ENCODE measurements at places on chromosomes 4 and X. TPM values are rescaled to one million over a fixed set of nuclear protein-coding genes. Genes with fewer than 3 reads are reported as not detected.

GRCh38 chrX:100405424-100405823 is 4.6 kb downstream of the PCDH19 start:
- no peak for DNase-seq

DNA sequence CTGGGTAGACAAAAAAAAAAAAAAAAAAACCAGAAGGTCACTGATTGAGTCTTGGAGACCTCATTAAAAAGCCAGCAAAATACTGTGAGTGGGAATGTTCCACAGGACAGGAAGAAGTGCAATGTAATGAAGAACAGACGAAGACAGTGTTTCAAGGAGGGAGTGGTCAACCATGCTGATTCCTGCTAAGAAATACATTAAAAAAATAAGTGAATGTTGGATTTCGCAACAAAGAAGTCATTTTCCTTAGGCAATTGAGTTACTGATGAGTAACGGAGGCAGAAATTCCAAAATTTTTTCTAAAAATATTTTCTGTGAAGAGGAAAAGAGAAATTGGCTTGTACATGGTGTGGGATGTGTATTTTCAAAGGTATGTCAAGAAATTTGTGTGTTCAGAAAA is 94.3 kb upstream of the FAM47B start:
- DNase-seq: no peak

Gene PAGE4
- not detected for total RNA-seq

DNA sequence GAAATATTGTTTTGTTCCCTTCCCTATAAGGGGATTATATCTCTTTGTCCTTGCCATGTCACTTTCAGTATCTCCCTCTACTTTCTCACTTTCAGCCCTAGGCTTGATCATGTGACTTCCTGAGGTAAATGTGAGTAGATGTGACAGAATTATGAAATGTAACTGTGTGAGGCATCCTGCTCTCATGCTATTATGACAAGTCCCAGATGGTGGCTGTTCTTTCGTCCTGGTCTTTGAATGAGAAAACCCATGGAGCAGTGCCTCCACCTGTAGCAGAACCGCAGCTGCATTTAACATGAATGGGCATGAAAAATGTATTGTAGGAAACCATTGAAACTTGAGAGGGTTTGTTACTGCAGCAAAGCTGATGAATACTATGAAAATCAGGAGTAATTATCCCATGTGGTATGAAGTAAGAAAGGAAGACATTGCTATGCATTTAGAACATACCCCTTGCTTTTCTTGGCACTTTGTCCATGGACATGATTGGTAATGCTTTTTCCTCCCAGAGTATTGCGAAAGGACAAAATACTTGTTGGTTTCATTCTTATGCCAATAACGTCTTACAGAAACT is 202.2 kb upstream of the GPRIN3 start:
- DNase-seq: no peak

Gene GAGE12C
- not detected for total RNA-seq

DNA sequence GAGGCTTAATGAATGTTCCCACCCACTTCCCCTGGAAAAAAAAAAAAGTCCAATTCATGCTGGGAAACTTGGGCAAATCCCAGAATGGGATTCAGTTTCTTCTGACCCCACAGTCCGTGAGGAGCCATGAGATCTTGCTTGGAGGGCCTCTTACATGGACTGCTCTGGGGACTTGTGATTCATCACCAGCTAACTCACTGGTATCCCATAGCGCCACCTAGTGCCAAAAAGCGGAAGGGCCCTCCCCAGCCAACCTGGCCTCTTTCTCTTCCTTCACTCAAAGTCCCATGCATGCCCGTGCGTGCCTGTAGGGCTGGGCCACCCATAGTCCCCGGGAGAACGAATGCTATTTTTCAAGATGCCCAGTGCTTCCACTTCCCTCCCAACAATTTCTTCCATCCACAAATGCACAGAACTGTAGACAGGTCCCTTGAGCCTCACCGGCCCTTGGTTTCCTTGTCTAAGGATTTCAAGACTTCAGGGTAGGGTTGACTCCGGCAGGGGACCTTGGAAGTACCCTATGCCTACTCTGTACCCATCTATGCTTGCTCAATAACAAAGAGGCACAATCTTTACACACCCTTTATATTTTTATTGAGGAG is 5.1 kb downstream of the RTL5 start:
- DNase-seq: peak; percentile 95

DNA sequence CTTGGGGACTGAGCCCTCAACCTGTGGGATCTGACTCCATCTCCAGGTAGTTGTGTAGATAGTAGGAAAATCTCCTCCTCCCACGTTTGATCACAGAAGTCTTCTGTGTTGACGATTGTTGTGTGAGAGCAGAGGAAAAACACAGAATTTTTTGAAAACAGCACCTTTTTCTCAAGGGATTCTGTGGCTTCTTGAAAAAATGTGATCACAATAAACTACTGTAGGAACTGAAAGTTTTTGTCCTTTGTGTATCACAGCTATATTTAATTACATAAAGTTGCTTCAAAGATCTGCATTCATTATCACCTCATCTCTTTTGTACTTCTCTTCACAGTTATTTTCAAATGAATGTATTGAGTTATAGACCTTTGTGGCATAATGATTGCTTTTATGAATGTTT is 85.1 kb downstream of the AFF1 start:
- no peak for DNase-seq

Gene SSX4
- not detected for total RNA-seq

DNA sequence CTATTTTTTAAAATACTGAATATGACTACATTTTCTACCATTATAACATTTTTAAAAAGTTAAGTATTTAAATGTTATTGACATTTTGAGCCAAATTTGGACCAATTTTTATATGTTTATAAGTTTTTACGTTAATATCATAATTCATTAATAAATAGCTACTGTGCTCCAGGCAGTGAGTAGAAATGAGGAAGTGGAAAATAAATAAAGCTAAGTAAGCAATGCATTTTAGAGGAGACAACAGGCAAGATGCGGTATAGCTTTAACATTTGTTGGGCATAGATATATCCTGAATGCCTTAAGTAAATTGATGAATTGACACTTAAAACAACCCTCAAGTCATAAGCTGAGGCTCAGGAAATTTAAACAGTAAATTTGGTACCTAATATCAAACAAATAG is 474.8 kb downstream of the PCDH10 start:
- no peak for DNase-seq

DNA sequence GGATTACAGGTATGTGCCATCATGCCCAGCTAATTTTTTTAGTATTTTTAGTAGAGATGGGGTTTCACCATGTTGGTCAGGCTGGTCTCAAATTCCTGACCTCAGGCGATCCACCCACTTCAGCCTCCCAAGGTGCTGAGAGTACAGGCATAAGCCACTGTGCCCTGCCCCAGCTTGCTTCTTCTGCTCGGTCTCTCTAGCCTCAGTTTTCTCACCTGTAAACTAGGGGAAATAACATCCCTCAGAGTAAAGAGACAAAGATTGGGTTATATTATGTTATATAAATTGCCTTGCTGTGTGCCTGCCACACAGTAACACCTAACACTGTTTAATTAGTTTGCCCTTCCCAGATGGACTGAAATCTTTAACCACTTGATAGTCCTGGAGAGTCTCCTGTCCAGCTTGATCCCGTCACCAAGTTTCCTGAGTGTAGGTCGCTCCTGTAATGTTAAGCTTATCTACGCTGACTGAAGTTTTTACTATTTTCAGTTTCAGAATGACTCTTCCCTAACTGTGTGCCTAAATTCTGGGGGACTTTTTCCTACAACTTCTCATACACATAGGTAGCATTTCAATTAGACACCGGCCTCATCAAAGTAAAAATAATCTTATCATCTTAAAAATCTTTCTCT is 412.7 kb upstream of the TENM3 start:
- DNase-seq: no peak

Gene AKAP17A
- 48.7 TPM for total RNA-seq

- DNase-seq: no peak
Observed at GRCh38 chrX:120087289-120088017, 10.0 kb upstream of the RHOXF2B start.

DNA sequence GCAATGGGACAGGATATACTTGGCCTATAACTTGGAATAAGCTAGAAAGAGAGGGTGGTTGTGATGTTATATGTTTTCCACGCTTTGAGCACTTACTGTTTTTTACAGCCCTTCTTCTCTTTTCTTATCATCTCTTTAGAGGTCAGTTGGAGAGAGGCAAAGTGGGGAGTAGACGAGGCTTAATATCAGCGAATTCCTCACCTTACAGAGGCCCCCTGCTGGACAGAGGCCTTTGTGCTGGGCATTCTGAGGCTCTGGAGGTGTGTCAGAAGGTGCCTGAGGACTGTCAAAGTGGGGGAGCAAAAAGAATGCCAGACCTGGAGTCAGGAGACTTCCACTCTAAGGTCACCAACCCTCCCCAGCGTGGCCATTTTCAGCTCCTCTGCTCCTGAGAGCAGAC is 42.5 kb downstream of the MAMLD1 start:
- DNase-seq: no peak

Gene SLC7A11
- 29.1 TPM for total RNA-seq

Gene TMPRSS11A
- not detected for total RNA-seq

DNA sequence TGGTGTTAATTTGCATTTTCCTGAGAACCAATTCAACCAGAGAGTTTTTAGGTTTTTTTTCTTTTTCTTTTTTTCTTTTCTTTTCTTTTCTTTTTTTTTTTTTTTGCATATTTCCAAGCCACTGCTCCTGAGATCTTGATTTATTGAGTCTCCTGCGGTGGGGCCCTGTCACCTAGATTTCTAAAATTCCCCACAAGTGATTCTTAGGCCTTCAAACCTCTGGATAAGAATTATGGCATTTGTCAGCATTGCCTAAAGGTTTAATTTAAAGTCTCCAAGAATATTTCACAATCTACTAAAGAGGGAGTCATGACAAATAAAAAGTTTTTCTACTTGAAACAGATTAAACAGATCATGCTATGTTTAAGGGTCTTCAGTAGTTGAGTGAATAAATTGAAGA is 84.9 kb downstream of the GAB1 start:
- no peak for DNase-seq

GRCh38 chr4:19304028-19304427 is 947.7 kb upstream of the SLIT2 start:
- no peak for DNase-seq

GRCh38 chr4:76639288-76639687 is 204.3 kb downstream of the SHROOM3 start:
- DNase-seq: no peak

Gene AMMECR1
- 10.9 TPM for total RNA-seq

Gene ZFX
- 90.0 TPM for total RNA-seq

GRCh38 chr4:98905839-98906238 is 23.1 kb downstream of the EIF4E start:
- DNase-seq: no peak

- peak; percentile 76 for DNase-seq
Observed at GRCh38 chrX:643241-643595, 12.6 kb downstream of the SHOX start.

DNA sequence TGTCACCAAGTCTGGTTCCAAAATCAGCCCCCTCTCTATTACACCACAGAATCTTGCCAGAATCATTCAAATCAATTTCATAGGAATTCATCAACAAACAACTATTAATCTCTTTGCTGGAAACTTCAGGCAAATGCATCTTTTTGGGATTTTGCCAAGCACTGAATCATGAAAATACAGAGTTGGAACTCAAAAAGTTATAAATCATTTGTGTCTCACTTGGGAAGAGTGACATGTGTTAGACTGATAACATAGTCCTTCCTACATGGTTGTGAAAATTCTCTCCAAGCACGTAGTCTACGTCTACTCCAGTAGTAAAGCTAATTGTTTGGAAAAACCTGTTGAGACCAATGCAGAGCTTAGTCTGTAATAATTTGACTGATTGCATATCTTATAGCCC is 19.0 kb downstream of the CXCL8 start:
- DNase-seq: no peak

Gene HMGN5
- total RNA-seq: 2.7 TPM

DNA sequence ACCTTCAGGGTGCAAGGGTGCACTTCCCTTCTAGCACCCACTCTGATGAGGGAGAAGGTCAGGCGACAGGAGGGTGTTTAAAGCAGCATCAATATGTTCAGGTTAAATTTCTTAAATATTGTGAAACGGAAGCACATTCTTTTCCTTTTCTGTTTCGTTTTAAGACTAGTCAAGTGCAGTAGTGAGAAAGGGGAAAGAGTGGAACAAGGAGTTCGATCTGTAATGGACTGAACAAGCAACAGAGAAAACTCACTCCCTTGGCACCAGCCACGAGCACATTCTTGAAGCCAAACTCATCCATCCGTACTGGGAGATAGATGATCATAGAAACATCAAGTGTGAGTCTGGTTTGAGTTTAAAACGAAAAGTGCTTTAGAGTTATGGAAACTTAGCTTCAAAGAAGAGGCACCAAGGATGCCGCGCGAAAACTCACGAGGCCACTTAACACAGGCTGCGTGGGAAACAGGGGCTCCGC is 815 bp downstream of the FAM53A start:
- no peak for DNase-seq

Gene NXF2
- total RNA-seq: not detected
